ENCODE measurements at places on chromosomes 2 and 18.

GRCh38 chr2:207704078-207704477 is 7.4 kb upstream of the CCNYL1 start:
- no peaks in the 10 kb centered on the region for H3K27me3 ChIP-seq
- peaks cover 4% of the 10 kb centered on the region for H3K4me1 ChIP-seq

DNA sequence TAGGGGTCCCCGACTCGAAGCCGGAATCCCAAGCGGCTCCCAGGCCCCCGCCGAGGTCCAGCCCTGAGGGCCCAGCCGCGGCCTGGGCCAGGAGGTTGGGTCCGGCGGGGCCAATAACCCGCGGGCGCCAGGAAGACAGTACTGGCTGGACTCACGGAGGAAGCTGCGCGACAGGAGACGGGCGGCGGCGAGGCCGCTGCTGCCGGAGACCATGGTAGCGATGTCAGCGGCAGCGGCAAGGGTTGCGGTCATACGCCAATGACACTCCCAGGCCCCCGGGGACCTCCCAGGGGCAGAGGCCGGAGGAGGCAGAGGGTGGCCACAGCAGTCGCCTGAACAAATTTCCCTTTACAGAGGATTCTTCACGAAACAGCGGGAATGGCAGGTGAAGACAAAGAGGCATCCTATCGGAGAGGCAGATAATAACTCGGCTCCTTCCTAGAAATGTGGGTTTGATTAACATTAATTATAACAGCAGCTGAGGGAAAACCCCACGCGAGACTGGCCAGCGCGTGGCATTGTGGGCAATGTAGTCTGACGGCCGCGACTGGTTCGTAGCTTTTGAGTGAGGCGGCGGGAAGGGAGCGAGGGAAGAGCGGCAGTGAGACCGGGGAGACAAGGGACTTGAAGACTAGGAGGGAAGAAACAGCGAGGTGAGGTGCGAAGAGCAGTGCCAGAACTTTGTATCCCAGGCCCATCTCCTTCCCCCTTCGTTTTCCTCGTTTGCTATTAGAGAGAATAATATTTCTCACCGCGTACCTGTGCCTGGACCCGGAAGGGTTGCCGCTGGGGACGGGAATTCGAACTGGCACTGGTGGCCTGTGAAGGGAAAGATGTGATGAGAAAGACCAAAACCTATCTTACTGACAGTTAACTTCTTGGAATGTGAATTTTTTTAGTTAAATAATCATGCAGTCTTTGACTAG is at the start of gene SUCLG1:
Gene SUCLG1, minus strand, starts transcription at position 263 of the 926 bp plus-strand sequence. Its CDS starts 11 bp downstream, at position 252.
- no peaks in the 10 kb centered on the region for H3K36me3 ChIP-seq
- peak; percentile 51 for DNase-seq
- H3K27me3 ChIP-seq = no peaks in the 10 kb centered on the region
- H3K4me3 ChIP-seq = peak within 1 kb of the TSS; percentile 89

- H3K27me3 ChIP-seq = no peaks in the 10 kb centered on the region
- no peaks in the 10 kb centered on the region for H3K36me3 ChIP-seq
- peaks cover 58% of the 10 kb centered on the region for H3K4me1 ChIP-seq
- H3K27ac ChIP-seq = peak overlapping the region; percentile 77
- DNase-seq = no peak
Measured at GRCh38 chr2:101766871-101767739, 69.6 kb downstream of the MAP4K4 start.

- DNase-seq = no peak
- H3K27ac ChIP-seq = no peak overlapping the region
- peaks cover 3% of the 10 kb centered on the region for H3K36me3 ChIP-seq
- no peak overlapping the region for H3K4me3 ChIP-seq
- peaks cover 3% of the 10 kb centered on the region for H3K27me3 ChIP-seq
Measured at GRCh38 chr2:216698895-216699294, 3.5 kb upstream of the IGFBP5 start.

GRCh38 chr2:108607706-108608301 is 73.5 kb downstream of the LIMS1 start:
- H3K4me3 ChIP-seq = no peak overlapping the region
- H3K27me3 ChIP-seq = no peaks in the 10 kb centered on the region
- H3K4me1 ChIP-seq = peaks cover 14% of the 10 kb centered on the region
- H3K27ac ChIP-seq = peak overlapping the region; percentile 10
- DNase-seq = no peak

DNA sequence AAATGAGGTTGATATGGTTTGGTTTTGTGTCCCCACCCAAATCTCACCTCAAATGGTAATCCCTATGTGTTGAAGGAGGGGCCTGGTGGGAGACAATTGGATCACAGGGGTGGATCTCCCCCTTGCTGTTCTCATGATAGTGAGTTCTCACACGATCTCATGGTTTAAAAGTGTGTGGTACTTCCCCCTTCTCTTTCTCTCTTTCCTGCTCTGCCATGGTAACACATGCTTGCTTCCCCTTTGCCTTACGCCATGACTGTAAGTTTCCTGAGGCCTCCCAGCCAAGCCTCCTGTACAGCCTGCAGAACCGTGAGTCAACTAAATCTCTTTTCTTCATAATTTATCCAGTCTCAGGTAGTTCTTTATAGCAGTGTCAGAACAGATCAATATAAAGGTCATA is 24.7 kb upstream of the FAM124B start:
- H3K27ac ChIP-seq = no peak overlapping the region
- DNase-seq = no peak
- H3K4me1 ChIP-seq = no peaks in the 10 kb centered on the region
- no peaks in the 10 kb centered on the region for H3K27me3 ChIP-seq
